Breast epithelium (tissue), 4 donors: ENCODE measurements at places on chromosomes 6 and 20. TPM values are rescaled to one million over a fixed set of nuclear protein-coding genes. Genes with fewer than 3 reads are reported as not detected.

The ANGPT4 gene
- total RNA-seq: 1.0 TPM

The BCAS4 gene
- total RNA-seq: 22.2 TPM

The ULBP2 gene
- total RNA-seq: 1.3 TPM

- DNase-seq: peak; percentile 38
These were observed 35.2 kb downstream of the NTSR1 start for GRCh38 chr20:62743777-62744317.

GRCh38 chr6:44064089-44064947, 62.9 kb downstream of the MRPL14 start:
- no peak for DNase-seq

DNA sequence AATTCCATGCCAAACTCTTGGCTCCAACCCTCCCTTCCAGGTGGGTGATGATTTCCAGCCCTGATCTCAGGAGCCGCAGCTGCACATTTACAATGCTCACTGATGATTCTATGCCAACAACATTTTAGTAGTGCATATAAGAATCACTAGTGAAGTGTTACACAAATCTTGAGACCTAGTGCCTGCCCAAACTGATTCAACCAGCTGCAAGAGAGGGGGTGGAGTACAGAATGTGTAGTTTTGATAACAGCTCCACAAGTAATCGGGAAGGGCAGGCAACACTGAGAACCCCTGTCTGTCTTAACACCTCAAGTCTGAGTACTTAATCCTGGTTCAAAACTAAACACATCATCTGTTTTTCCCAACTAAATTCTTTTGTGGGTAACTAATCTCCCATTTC, 91.7 kb downstream of the PRDM1 start:
- DNase-seq: no peak

GRCh38 chr20:13288357-13288756, 67.3 kb downstream of the ISM1 start:
- DNase-seq: no peak

GRCh38 chr6:21984561-21984960, 312.3 kb downstream of the PRL start:
- DNase-seq: no peak
